ENCODE measurements at places on chromosomes 7 and 10. TPM values are rescaled to one million over a fixed set of nuclear protein-coding genes. Genes with fewer than 3 reads are reported as not detected.

- H3K4me3 ChIP-seq, result no peak overlapping the region
- DNase-seq, result no peak
- no peaks in the 10 kb centered on the region for H3K4me1 ChIP-seq
- peaks cover 12% of the 10 kb centered on the region for H3K27me3 ChIP-seq
These were observed 49.2 kb downstream of the MKX start for GRCh38 chr10:27696466-27696865.

GRCh38 chr10:99532687-99533495, at the start of gene NKX2-3:
NKX2-3 (plus strand) TSS chr10:99532942; CDS start chr10:99533132, 190 bp downstream.
- peaks cover 63% of the 10 kb centered on the region for H3K27me3 ChIP-seq
- peak within 1 kb of the TSS; percentile 52 for H3K4me3 ChIP-seq
- H3K4me1 ChIP-seq, result peaks cover 77% of the 10 kb centered on the region
- no peak within 1 kb of the TSS for H3K27ac ChIP-seq

- H3K27me3 ChIP-seq, result no peaks in the 10 kb centered on the region
- H3K27ac ChIP-seq, result no peak overlapping the region
- no peaks in the 10 kb centered on the region for H3K36me3 ChIP-seq
These were observed 297.5 kb downstream of the HTR7 start for GRCh38 chr10:90560331-90560730.

GRCh38 chr7:19989906-19990305, 216.5 kb upstream of the TMEM196 start:
- H3K4me3 ChIP-seq, result no peak overlapping the region
- H3K4me1 ChIP-seq, result no peaks in the 10 kb centered on the region
- H3K27me3 ChIP-seq, result no peaks in the 10 kb centered on the region
- H3K36me3 ChIP-seq, result no peaks in the 10 kb centered on the region

DNA sequence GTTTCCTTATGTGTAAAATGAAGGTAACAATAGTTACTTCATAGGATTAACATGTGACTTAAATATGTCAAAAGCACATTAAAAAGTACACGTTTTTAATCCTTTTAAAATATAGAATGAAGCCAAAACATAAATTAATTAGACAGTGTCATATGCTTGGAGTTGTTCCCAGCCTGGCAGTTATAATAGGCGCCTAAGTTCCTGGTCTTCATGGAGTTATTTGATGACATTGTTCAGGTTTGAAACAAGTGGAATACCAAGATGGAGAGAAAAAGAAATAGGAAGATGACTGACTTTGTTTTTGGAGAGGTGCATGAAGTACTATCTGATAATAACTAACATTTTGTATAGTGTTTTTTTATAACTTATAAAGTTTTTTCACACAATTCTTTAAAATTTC, 67.3 kb downstream of the ZNRF2 start:
- H3K4me1 ChIP-seq, result peaks cover 6% of the 10 kb centered on the region
- no peak overlapping the region for H3K4me3 ChIP-seq

DNA sequence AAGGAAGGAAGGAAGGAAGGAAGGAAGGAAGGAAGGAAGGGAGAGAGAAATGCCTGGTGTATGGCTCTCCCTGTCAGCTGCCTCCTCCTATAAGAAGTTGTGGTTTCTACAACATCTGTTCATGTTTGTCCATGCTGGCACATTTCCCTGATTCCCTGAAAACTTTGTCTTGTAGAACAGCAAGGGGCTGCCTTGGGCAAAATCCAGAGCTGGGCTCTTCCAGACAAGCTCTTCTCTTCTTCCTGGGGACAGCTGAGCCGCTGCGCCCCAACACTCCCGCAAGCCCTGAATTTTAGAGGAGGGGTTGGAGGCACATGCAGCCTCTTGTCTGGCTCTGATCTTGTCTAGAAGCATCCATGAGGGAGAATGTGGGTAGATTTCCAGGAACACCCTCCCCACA, 282.0 kb upstream of the ADARB2 start:
- H3K27me3 ChIP-seq, result peaks cover 12% of the 10 kb centered on the region
- no peaks in the 10 kb centered on the region for H3K36me3 ChIP-seq
- peaks cover under 1% of the 10 kb centered on the region for H3K4me1 ChIP-seq
- no peak for DNase-seq
- no peak overlapping the region for H3K4me3 ChIP-seq
- no peak overlapping the region for H3K27ac ChIP-seq

DNA sequence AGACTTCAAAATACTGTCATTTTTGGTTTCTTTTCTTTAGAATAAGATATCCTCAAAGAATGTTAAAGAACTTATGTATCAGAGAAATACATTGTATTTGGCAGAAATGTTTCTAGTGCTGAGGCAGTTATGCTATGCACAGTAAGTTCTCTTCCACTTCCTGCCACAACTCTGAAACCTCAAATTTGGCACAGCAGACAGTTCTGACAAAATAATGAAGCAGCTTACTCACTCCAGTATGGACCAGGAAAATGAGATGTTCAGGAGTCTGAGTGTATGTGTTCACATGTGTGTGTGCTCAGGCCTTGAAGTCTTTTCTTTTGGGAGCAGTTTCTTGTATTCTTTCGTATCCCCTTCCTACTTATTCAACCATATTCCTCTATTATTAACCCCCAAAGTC, 197.0 kb upstream of the AGK start:
- no peak overlapping the region for H3K4me3 ChIP-seq
- no peak for DNase-seq
- peaks cover 2% of the 10 kb centered on the region for H3K36me3 ChIP-seq
- H3K27ac ChIP-seq, result no peak overlapping the region

DNA sequence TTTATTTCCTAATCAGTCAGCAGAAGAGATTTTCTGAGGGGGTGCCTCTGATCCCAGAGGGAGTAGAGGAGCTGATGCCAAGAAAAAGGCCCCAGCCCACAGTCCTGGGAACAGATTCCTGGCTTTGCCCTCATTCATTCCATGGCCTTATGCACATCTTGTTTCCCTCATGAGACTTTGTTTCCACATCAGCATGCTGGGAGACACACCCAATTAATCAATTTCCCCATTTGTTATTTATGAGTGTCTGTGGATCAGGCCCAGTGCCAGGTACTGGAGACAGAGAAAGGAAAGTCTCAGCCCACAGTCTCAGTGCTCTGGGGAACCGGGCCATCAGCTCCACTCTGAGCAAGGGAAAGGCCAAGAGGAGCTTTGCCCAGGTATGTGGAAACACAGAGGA, 496.2 kb upstream of the ZMIZ1 start:
- no peaks in the 10 kb centered on the region for H3K36me3 ChIP-seq
- H3K27me3 ChIP-seq, result no peaks in the 10 kb centered on the region
- DNase-seq, result no peak
- H3K4me3 ChIP-seq, result no peak overlapping the region
- no peaks in the 10 kb centered on the region for H3K4me1 ChIP-seq

GRCh38 chr7:116307253-116307652, 96.9 kb downstream of the TES start:
- no peak for DNase-seq
- no peak overlapping the region for H3K27ac ChIP-seq
- H3K36me3 ChIP-seq, result no peaks in the 10 kb centered on the region
- no peak overlapping the region for H3K4me3 ChIP-seq

Gene OIT3
- total RNA-seq, result not detected

Gene NKX2-3
- total RNA-seq, result not detected

Gene PTF1A
- total RNA-seq, result not detected

Gene ELMO1
- 94.4 TPM for total RNA-seq

Gene PAX4
- total RNA-seq, result not detected

Gene SPAM1
- not detected for total RNA-seq

Gene OR6V1
- not detected for total RNA-seq

Measured in naive thymus-derived CD8-positive, alpha-beta T cell (primary cell).